Tibial artery (tissue), 4 donors: ENCODE measurements at places on chromosomes 11 and 22.

- peak; percentile 75 for DNase-seq
Observed at GRCh38 chr22:40637183-40638150, 948 bp upstream of the MRTFA start.

DNA sequence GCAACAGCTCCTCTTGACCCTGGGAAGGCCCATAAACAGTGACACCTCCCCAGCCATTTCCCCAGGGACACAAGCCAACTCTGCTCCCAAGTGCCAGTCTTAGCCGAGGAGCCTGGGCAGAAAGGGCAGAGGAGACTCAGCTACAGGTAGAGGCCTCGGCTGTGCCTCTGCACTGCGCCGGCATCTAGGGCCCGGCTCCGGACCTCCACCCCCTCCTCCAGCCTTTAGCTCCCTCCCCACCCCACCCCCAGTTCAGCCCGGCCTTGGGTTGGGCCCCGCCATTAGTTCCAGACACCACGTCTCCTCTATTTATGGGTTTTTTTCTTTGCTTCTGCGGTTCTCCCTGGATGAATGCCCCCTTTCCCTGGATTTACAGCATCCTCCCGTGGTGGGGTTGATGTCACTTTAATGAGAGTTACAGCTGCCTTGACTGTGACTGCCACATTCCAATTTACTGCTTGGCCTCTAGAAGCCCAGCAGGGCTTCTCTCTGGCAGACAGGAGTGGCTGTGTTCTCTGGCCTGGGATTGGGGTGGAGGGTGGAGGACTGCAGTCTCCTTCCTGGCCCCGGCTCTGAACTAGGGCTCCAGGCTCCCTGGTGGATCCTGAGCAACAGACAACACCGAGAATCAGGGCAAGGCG lies 13.5 kb upstream of the OAF start:
- DNase-seq = no peak

- DNase-seq = no peak
Observed at GRCh38 chr11:19013181-19013857, 47.2 kb downstream of the MRGPRX2 start.

DNA sequence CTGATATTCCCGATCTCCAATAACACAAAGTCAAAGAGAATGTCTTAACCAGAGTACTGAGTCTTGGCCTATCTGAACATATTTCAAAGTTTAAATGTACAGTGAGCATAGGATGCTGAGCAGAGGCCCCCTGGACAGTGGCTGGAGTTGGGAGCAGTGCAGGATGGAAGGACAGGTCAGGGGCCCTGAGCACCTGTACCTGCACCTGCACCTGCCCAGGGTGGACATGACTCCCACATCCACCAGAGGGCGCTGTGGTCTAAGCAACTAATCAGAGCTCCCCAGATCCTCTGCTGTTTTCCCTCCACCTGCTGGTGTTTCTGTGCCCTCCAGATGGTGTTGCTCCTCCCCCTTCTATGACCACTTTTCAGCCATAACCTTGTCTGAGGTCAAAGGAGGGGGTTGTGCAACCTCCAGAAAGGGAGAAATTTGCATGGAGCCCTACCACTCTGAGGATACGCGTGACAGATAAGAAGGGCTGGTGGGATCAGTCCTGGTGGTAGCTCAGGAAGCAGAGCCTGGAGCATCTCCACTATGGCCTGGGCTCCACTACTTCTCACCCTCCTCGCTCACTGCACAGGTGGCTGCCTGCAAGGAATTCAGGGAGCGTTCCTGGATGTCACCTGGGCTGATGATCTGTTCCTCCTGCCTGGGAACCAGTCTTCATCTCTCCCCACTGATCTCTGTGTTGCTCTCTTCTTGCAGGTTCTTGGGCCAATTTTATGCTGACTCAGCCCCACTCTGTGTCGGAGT lies 49.1 kb upstream of the VPREB1 start:
- peak; percentile 34 for DNase-seq

DNA sequence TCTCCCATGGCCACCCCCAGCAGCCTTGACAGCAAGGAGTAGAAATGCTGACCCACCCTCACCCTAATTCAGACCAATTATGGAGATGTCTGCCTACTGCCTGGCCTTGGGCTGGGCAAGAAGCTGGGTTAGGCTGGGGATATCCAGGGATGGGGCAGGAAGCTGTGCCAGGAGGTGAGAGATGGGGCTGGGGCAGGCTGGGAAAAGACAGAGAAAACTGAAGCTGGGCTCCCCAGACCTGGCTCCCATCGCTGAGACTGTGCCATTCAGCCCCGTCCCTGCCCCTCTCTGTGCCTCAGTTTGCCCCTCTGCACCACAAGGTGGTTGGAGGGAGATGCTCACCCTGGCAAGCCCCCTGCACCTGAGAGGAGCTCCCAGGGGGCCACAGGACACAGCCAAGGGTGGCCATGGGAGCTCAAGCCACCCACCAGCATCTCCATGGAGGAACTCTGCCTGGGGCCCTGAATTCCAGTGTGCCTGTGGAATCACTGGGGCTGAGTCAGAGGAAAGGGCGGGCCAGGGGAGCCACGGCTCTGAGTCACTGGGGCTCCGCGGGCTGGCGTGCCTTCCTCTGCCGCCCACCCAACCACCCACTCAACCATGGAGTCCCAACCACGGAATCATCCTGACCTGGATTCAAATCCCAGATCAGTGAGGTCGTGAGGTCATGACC lies 6.0 kb upstream of the CARD10 start:
- no peak for DNase-seq
